ENCODE measurements at places on chromosomes 2 and 18. TPM values are rescaled to one million over a fixed set of nuclear protein-coding genes. Genes with fewer than 3 reads are reported as not detected.

GRCh38 chr2:44016282-44016681 is 20.5 kb upstream of the LRPPRC start:
- peak; percentile 48 for DNase-seq

DNA sequence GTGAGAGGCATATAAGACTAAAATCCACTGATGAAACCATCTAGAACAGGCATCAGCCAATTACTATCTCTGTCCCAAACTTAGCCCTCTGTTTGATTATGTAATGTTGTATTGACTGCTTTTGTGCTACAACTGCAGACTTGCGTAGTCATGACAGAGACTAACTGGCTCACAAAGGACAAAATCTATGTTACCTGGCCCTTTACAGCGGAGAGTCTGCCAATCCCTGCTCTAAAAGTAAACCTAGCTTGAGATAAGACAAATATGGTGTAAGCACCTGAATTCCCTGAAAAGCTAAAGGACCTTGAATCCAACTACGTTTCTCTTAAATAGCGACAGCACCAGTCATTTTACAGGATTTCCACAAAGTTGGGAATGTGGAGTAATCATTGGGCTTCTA is 102.8 kb upstream of the LRRTM1 start:
- DNase-seq, result no peak

Gene LIMS3
- polyA plus RNA-seq, result 13.5 TPM

GRCh38 chr18:51290860-51291259 is 93.4 kb upstream of the MEX3C start:
- no peak for DNase-seq

GRCh38 chr2:234051374-234052070 is 1.0 kb downstream of the SPP2 start:
- DNase-seq, result no peak

GRCh38 chr2:42385225-42385624 is 24.2 kb upstream of the COX7A2L start:
- no peak for DNase-seq

Gene ANKRD12
- polyA plus RNA-seq, result 1.5 TPM

GRCh38 chr2:131646669-131647297 is 119.1 kb downstream of the CCDC74A start:
- DNase-seq, result no peak

Gene C2orf72
- 0.02 TPM for polyA plus RNA-seq

DNA sequence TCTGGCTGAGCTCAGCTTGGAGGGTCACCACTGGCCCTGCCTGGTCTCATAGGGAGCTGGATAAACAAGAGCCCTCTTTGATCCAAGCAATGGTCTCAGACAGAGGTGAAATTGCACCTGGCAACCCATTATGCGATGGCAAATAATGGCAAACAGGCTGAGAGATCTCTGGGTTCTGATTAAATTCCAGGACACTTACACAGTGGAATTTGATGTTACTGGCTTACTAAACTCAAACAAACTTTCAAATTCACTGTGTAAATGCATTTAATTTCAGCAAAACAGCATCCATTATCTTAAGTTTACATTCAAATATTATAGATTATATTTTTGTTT is 19.5 kb upstream of the STAT4 start:
- DNase-seq, result no peak

Gene RAB6D
- 0.01 TPM for polyA plus RNA-seq

DNA sequence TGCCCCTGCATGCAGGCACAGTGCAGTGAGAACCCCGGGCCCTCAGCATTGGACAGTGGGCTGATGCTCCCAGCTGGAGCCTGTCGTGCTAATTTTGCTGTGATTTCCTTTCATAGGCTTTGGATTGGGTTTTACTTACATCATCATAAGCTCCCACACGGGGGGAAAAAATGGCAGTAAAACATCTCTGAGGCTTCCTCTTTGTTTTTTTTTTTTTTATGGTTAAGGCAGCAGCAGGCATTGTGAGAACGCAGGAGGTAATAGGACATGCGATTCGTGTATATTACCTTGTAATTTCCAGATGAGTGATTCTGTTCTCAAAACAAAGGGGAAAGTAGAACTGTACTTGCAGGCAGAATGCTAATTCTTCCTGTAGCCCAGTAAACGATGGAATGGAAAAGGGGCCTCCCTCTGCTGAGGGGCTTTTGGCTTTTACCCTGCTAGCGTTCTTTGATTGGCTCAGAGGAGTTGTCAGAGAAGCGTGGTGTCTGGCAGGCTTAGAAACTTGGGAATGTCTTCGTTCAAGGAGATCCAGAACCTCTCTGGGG is 89.7 kb downstream of the NPAS2 start:
- no peak for DNase-seq

- peak; percentile 16 for DNase-seq
Measured at GRCh38 chr2:168245074-168245825, 2.1 kb downstream of the STK39 start.

Gene STEAP3
- 10.6 TPM for polyA plus RNA-seq

Gene ELP2
- polyA plus RNA-seq, result 37.8 TPM

Gene HNMT
- 8.6 TPM for polyA plus RNA-seq

Gene MC2R
- not detected for polyA plus RNA-seq

GRCh38 chr2:200617156-200618053 is 31.6 kb downstream of the AOX1 start:
- no peak for DNase-seq

Gene FER1L5
- not detected for polyA plus RNA-seq

DNA sequence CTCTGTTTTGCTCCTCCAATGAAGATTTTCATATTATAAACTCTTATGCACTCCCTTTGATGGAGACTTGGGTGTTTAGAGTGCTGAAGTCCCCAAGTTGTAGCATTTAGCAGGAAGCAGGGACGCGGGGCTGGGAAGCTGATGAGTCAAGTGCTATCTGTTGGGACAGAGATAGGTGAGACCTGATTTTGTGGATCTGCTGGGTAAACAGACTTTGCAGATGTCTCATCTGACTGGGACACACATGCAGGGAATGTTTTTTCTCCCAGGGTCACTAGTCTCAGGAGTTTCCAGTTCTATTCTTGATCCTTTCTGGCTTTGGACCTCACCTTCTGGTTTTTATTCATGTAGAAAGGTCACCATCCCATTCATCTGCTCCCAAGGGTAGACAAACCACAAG is 79.7 kb upstream of the ACAA2 start:
- DNase-seq, result no peak

- no peak for DNase-seq
Measured at GRCh38 chr18:69209761-69210160, 190.9 kb upstream of the DOK6 start.

GRCh38 chr2:217638533-217638932 is 364.3 kb downstream of the TNS1 start:
- no peak for DNase-seq

DNA sequence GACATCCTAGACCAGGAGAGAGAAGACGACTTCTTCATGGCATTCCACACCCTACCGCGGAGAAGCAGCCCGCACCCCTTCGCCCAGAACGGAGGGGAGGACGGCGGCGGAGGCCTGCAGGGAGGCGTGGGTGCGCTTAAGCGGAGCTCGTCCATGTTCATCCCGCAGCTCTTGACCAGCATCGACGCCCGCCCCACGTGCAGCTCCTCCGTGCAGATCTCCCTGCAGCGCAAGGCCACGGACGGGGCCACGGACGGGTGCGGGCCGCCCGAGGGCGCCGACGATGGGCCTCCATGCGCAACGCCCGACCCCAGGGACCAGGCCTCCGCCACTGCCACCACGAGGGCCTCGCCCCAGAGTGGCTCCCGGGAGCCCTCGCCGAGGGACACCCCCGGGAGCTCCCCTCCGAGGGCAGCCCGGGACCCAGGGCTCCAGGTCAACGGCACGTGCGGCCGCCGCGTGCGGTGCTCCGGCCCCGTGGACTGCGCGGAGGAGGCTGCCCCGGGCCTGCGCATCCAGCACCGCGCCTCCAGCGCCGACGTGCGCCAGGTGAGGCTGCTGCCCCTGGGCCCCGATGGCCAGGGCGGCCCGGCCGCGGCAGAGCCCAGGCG is 211.8 kb downstream of the NEDD4L start:
- DNase-seq, result no peak

Gene ATOH8
- polyA plus RNA-seq, result 13.8 TPM

DNA sequence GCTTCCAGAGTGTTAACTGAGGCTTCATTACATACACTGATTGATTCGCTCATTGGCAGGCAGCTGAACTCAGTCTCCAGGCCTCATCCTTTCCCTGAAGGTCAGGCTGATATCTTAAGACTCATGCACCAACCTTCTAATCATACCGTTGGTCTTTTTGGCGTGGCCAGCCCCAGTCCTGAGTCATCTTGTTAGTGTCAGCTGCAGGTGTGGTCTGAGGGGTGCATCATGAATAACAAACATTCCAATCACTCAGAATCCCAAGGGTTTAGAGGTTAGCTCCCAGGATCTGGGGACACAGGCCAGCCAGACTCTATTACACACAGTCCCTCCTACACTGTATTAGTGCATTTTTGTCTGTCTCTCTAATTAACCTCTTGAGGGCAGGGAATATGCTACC is 271.5 kb downstream of the HRH4 start:
- DNase-seq, result no peak

DNA sequence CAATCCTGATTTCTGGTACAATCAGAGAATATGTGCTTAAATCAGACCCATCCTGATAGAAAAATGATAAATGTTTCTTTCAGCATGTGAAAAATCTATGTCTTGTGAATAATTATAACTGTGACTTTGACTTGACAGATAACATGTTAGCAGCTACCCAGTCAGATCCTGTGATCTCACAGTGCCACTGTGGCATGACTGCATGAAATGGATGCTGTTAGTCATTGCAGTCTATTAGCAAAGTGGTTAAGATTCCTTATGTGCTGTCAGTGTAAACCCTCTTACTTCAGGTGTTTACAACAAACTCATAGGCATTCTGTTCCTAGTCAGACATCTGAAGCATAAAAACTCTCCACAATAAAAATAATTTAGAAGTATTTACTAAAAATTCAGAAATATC is 244.6 kb upstream of the RND3 start:
- DNase-seq, result peak; percentile 48

DNA sequence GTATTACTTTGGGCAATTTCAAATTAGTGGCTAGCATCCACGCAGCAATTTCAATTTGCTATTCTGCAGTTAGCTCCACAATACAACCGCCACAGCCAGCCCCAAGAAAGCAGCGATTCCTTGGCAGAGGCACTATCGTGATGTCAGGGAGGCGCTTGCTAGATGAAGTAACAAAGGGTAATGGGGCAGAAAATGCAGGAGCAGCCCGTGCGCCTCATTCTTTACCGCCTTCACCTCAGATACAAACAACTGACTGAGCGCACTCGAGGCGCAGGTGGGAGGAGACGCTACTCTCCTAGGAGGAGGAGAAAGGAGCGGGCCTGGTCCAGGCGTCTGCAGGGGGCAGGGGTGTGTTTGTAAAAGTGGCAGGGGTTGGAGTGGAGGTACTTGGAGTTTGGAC is 76.9 kb upstream of the ASB18 start:
- no peak for DNase-seq

GRCh38 chr2:231429152-231429551 is 33.6 kb downstream of the B3GNT7 start:
- DNase-seq, result no peak

Gene FOXD4L1
- polyA plus RNA-seq, result 0.06 TPM

Gene NAT8
- 0.19 TPM for polyA plus RNA-seq

Gene CYP27C1
- not detected for polyA plus RNA-seq

DNA sequence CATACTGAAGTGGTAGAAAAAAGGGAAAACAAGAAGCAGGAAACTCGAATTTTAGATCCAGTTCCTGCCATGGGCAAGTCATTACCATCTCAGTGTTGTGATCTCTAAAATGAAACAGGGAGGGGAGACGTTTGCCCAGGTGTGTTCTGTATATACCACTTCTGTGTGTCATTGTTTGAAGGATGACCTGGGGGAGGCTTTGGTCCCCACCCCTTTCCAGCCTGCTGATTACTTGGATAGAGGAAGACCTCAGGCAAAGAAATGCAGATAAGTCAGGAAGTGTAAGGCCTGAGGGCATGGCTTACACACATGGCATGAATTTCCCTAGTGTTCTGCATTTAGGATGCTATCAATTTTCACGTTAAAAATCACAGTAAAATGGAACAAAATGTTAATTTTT is 205.2 kb upstream of the CXCR4 start:
- DNase-seq, result no peak

GRCh38 chr2:69926849-69927515 is 12.1 kb downstream of the MXD1 start:
- DNase-seq, result no peak

Gene GPR35
- 0.18 TPM for polyA plus RNA-seq

Gene KCNG2
- not detected for polyA plus RNA-seq

Gene SERPINB10
- not detected for polyA plus RNA-seq

Gene ALK
- not detected for polyA plus RNA-seq

DNA sequence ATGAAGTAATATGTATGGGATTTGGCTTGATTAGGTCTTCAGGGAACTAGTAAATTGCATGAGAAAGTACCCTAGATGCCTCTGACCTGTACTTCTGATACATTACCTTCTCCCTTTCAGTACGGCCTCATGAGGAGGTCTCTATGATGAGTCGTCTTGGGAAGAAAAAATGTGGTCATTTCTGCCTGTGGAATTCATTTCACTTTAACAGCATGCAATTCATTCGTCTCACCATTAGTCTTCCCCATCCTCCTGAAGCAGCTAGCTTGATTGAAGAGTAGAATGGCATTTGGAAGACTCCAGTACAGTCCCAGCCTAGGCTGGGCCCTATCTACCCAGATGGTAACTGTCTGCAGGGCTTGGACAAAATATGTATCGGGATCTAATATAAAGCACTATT is 52.2 kb downstream of the TMX3 start:
- no peak for DNase-seq

Gene FZD7
- 0.22 TPM for polyA plus RNA-seq

- DNase-seq, result no peak
Measured at GRCh38 chr2:64937687-64938491, 51.3 kb upstream of the SLC1A4 start.

Gene DSG1
- not detected for polyA plus RNA-seq

Gene LCT
- 0.03 TPM for polyA plus RNA-seq

DNA sequence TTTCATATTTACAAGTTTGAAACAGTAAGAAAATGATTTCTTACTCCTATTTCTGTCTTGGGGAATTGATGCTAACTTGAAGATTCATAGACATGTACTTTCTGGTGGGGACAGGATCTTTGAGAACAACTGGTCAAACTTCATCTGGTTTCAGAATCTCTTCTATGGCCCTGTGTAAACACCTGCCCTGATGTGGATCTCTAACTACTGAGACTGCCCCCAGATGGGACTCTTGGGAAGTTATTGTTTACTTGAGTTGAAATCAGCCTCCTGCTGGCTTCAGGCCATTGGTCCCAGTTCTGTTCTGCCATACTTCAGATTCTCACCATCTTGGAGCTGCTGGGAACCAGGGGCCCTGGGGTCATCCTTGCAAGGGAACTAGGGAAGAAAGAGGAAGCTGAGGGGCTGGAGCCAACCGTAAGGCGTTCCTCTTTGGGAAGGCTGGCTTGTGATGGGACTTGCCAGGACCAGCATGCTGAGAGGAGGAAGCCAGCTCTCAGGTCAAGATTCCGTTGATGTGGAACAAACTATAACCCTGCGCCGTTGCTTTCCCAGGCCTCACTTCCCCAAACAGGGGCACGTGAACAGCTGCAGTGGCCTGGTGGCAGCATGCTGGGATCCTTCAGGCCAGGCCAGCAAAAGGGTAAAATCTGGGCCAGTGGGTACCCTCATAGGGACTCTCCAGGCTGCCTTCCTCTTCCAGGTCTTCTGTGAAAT is 135.5 kb upstream of the CXCR4 start:
- DNase-seq, result no peak

GRCh38 chr2:217681791-217682190 is 321.0 kb downstream of the TNS1 start:
- no peak for DNase-seq

- DNase-seq, result peak; percentile 64
Measured at GRCh38 chr2:176137906-176138305, 8.4 kb downstream of the HOXD8 start.

GRCh38 chr2:112709703-112710102 is 11.1 kb upstream of the NT5DC4 start:
- no peak for DNase-seq
